ENCODE measurements at places on chromosomes 1 and 21.

DNA sequence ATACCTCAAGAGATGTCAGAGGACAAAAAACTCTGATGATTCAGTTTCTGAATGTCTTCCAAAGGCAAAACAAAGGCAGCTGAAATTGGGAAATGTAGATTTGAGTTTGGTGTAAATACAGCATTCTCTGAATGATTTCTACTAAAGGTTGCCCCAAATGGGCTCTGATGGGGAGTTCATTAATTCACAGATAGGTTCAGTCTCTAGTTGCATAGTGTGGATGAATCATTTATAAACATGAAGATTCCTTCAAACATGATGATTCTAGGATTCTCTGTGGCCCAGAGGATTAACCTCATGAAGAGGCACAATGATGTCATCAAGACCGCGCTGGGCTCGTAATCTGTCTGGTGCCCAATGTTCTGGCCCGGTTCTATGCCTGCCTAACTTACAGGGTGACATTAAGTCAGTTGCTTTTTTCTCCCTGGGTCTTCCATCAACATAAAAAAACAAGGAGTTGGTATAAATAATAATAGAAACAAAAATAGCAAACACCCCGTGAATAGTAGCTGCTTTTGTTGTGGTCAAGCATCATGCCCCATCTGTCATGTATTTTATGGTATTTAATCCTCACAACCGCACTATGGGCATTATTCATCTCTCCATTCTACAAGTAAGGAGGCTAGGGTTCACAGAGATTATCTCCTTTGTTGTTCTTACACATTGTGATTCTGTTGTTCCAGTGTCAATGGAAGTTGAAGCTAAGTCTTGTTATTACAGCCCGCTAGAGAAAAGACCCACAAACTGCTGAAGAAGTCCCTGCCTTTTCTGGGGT lies 509.6 kb upstream of the USP24 start:
- no peak for DNase-seq

DNA sequence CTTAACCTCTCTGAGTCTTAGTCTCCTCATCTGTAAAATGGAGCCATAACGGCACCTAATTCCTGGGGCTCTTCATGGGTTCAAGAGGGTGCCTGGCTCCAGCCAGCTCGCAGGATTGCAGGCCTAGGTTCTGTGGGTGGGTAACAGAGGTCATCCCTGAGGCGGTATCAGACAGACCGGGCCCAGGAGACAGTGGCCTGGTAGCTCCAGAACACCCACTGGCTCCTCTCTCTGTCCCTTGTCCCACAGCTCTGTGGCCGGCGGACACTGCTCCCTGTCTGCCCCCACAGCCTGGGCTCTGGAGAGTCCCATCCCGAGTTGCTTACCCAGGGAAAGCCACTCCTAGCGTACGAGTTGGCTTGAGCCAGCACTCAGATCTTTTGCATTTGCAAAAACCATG lies 150.3 kb downstream of the PEX14 start:
- peak; percentile 8 for DNase-seq

- DNase-seq = no peak
These were observed 9.1 kb downstream of the ASPM start for GRCh38 chr1:197137322-197137721.

GRCh38 chr1:211145944-211146343 lies 12.0 kb upstream of the KCNH1 start:
- DNase-seq = no peak

DNA sequence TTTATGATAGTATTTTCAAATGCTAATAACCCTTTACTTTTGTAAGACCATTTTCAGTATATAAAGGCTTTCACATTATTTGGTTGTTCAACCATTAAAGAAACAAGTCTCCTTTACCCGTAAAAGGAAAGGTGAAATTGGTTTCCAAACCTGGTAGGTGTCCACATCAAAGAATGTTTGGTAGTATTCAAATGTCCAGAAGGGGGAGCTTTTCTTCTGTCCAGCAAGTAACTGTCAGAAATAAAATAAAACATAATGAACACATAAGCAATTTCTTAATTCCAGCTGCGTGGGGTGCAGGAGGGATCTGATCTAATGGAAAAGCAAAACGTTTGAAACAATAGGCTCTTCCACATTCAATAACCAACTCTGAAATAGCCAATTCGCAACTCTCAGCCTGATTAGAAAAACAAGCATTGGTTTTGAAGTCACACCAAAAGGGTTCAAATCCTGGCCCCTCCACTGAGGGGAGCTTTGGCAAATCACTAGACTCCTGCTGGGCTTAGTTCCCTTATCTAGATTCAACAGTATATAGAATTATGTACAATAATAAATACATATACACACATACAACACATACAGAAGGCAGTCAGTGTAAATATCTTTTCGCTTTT lies 11.0 kb downstream of the YIPF1 start:
- no peak for DNase-seq

DNA sequence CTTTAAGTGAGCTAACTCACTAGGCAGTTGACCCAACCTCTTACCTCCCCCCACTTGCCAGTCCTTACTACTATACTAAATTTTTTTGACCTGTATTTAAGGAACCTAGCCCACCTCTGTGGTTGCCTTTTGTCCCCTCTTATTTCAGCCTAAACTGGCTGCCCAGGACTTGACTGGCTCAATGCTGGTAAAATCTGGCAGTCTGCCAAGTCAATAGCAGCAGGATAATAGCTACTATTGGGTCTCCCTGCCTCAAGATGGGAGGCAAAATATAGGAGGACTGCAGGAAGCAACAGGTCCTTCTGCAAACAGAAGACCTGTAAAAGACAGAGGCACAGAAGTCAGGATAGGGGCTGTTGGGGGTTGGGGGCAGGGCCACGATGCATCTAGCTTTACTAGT lies 144.2 kb upstream of the POGK start:
- no peak for DNase-seq

- no peak for DNase-seq
These were observed 715.0 kb upstream of the ADAMTS5 start for GRCh38 chr21:27681841-27682240.

DNA sequence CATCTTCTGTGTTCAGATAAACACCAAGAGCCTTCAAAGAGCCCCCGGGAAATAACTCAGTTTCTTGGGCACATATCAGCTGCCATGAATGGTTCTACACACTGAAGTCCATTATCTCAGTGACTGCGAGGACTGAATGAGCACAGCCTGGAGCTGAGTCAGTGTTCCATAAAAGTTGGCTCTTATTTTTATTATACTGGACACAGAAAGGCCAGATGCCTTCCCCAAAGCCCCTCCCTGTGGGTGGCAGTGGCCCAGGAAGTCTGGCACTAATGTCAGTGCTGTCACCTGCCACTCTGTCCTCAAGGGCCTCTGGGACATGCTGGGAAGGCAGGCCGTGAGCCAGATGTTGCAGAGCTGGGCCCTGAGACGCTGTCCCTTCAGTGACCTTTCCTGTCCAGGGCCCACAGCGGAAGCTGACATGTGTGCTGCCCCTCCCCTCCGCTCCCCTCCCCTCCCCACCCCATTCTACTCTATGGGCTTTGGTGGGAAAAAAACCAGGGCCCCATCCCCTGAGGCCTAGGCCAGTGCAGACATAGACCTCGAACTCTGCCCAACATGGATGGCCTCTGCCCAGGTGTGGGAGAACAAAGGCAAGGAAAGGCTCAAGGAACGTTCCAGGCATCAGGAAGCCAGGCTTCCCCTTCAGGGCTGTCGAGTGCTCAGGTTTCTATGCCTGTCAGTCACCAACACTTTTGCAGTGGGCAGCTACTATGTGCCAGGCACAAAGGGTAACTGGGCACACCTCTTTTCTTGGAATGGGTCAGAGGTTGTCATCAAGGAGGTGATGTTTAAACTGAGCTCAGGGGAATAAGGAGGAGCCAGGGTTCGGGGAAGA lies 22.4 kb upstream of the NPPB start:
- no peak for DNase-seq

GRCh38 chr1:100456880-100457279 lies 81.1 kb upstream of the GPR88 start:
- DNase-seq = no peak

- no peak for DNase-seq
These were observed 44.6 kb downstream of the HMGB4 start for GRCh38 chr1:33908324-33908956.

DNA sequence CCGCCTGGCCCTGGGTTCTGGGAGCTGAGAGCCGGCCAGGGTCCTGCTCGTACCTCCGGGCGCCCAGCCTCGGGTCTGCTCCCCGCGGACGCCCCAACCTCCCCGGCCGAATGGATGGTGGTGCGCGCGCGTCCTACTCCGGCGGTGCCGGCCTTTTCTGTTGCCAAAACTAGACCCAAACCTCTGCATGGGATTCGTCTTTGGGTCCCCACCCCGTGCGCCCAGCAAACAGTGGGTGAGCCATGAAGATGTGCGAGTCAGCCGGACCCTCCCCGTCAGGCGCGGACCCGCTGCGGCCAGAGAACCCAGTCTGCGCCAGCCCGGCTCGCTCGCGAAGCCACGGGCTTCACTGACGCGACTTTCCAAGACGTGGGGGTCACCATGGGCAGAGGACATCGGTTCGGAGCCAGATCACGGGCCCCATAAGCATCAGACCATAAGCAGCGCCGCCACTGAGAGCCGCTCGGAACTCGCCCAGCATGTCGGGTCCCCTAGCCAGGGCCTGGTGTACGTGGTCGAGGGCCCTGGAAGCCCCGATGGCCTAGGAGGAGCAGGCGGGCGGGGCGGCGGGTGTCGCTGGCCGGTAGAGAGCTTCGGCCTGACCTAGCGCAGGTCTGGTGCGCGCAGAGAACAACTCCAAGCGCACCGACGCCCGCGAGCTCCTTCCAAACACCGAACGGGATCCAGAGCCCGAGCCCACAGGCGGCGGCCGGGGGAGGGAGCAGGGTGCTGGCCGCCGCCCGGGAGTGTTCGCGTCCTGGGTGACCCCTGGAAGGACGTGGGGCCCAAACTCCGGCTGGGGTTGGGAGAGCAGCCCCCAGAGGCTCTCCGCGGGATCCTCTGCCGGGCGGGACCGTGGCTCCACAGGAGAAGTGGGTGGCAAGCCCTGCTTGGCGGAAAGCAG lies 1.0 kb upstream of the TP73 start:
- DNase-seq = peak; percentile 65

DNA sequence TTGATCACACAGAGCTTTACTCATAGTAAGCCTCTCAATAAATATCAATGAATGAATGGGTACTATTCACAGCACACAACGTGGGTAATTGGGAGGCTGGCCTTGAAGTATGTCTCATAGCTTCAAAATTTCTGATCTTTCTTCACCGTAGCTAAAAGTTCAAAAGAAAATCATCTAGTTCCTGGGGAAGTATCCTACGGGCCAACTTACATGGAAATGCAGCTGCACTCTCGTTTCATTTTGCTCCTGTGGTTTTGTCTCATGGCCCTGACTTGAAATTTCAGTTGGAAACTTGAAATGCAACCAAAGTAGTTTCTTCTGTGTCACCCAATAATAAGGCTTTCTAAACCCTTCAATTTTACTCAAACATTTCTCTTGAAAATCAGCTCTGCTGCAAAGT lies 76.1 kb upstream of the CNIH3 start:
- no peak for DNase-seq

DNA sequence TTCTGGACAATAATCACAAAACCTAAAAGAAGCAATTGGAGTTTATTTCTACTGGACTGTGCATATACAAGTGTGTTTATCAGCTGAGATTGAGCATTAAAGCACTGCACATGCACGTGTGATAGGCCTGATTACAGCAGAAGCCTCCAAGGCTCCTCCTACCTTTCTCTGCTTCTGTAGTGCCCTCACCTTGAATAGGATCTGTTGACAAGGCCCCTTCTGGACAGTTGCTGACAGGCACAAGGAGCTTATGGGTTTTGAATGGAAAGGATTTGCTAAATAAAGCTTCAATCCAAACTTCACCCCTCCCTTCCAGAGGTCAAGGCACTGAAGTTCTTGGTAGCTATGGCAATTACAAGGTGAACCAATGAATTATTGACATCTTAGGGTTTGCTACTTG lies 7.9 kb upstream of the SGIP1 start:
- DNase-seq = no peak

DNA sequence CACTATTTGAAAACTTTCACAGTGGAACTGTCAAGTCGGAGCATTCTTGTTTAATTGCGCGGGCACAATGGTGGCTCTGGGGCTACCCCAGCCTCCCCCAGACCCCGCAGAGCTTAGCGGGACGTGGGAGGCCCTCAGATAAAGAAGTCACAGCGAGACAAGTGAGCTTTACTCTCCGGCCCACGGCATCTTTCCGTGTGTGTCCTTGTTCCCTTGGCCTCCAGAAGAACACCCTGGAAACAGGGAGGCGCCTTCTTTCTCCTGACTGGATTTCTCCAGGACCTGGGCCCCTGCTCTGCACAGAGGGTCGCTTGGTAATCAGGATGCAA lies 382.8 kb downstream of the RRAGC start:
- no peak for DNase-seq

DNA sequence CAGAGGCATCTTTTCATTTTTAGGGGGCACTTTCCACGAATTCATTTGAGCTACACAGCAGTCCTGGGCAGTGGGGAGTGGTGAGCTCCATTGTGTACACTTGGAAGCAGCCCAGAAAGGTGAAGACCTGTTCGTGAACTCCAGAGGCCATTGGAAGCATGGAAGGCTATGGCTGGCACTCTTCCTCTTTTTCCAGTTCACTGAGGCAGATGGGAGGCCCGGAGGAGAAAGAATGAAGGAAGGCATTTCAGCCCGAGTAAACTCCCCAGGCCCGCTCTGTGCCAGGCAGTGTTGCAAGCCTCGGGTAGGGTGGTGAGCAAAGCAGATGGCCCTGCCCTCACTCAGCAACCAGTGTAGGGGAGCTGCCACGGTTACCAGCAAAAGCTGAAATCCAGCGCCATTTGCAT lies 673 bp upstream of the DHCR24 start:
- peak; percentile 15 for DNase-seq

DNA sequence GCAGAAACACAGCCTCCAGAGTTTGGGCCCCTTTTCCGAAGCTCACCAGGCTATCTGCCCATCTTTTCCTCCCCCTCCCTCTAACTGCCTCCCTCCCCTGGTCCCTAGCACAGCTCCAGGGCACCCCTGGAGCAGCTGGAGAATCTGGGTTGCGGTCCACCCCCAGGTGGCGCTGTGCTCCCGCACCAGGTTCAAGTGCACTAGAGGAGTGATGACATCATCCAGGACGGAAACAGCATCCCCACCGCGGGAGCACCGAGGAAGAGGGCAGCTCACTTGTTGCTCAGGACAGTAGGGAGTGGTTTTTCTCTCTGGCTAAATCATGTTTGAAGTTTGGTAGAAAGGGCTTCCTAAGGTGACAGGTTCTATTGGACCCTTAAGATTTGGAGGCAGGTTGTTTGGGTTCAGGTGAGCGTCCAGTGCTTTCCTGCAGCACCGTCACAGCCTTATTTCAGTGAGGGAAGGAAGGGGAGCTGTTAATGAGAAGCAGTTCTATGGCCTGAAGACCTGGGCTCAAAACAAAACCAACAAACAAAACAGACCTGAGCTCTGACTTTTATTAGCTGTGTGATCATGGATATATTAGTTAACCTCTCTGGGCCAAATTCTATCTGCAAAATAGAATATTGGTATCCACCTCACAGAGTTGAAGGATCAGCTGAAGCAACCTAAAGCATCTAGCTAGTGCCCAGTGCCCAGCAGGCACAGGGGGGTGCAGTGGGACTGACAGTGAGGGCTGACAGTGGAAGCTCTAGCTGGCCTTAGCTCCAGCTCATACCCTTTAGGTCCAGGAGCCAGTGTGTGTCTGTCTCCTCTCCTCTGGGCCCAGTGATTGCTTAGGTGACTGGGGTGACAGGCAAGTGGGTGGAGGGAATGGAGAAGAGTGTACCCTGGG lies 7.5 kb downstream of the SHISA4 start:
- peak; percentile 97 for DNase-seq

- DNase-seq = no peak
These were observed 187.4 kb upstream of the KCNK2 start for GRCh38 chr1:214895011-214895600.

Measured in WTC11 (cell line).